Mammary epithelial cell (primary cell): ENCODE measurements at places on chromosomes 12 and 14.
A peak's percentile ranks its signal among the peaks of the same experiment; 100 is the strongest.

DNA sequence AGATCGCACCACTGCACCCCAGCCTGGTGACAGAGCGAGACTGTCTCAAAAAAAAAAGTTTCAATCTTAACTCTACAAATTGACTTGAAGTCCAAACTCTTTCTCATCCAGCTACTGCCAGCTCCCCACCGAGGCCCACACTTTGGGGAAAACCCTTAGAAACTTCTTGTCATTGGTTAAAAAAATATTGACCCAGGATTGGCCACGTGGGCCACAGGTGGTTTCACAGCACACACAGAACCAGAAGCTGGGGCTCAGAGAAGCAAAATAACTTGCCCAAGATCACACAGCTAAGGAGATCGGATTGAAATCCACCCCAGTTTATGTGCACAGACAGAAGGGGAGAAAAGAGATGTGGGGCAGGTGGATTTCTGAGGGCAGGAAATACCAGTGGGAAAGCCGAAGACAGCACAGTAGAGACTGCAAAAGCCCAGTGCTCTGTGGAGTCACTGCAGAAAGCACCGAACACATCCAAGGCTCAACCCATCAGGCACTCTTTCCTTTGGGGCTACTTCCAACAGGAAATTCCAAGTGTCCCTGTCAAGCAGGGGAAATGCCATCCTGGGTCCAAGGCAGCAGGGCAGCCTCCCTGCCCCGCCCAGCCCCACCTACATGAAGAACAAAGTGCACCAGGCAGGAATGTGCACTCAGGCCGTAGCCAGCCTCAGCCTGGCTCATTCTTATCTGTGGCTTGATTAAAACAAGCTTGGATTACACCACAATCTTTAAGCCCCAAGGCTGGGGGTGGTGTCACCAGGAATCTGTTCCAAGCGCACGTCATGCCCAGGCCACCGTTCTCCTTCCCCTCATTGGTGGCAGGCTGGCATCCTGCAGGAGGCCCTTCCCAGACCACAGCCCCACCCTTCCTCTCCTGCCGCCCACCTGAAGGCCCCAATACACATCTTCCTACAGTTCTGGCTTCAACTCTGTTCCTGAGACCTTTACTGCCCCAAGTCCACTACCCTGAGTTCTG, 72.5 kb downstream of the ITPK1 start:
- peak; percentile 96 for DNase-seq

DNA sequence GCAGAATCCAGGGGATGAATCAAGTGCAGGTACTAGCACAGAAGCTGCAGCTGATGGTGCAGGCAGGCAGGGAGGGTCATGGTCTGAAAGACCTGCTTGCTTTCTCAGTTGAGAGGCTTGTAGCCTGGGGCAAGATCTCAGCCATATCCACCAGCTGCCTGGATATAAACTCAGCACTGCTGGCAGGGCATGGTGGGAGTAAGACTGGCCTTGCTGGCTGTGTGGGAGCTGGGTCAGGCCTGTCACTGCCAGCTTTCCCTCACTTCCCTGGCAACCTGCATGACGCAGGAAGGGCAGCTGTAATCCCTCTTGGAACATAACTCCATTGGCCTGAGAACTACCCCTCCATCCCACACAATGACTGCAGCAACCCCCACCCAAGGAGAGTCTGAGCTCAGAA, 230.1 kb downstream of the ANO6 start:
- no peak for DNase-seq

DNA sequence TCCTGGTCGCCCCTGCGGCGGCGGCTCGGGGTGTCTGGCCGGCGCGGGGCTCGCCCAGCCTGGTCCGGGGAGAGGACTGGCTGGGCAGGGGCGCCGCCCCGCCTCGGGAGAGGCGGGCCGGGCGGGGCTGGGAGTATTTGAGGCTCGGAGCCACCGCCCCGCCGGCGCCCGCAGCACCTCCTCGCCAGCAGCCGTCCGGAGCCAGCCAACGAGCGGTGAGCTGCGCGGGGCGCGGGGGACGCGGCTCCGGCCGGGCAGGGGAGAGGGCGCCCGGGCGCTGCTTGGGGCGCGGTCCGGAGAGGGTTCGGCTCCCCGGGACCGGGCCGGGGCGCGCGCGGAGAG, at the start of gene LGALS3:
LGALS3 (plus strand) TSS at position 167 of the 342 bp plus-strand sequence. CDS start 8,122 bp downstream, outside the sequence.
- peak; percentile 70 for DNase-seq

- no peak for DNase-seq
Observed at GRCh38 chr12:105485321-105485910, 154.9 kb downstream of the C12orf75 start.

DNA sequence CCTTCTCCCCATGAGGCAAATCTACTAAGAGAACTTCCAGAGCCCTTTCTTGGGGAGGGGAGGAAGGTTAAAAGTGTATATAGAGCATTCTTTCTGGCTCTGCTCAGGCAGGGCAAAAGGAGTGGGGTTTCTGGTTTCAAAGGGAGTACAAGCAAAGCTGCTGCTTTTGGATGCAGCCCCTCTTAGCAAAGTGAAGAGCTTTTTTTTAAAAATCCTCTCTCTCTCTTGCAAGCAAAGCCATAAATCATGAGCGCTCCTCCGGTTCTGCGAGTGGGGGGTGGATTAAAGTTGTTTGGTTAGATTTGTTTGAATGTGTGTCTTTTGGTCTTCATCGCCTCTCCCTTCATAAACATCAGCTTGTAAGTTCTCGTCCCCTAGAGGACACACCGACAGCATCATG, 546.6 kb upstream of the TBX3 start:
- no peak for DNase-seq

- DNase-seq, result no peak
Observed at GRCh38 chr12:9730591-9730990, 2.3 kb downstream of the CLECL1 start.

DNA sequence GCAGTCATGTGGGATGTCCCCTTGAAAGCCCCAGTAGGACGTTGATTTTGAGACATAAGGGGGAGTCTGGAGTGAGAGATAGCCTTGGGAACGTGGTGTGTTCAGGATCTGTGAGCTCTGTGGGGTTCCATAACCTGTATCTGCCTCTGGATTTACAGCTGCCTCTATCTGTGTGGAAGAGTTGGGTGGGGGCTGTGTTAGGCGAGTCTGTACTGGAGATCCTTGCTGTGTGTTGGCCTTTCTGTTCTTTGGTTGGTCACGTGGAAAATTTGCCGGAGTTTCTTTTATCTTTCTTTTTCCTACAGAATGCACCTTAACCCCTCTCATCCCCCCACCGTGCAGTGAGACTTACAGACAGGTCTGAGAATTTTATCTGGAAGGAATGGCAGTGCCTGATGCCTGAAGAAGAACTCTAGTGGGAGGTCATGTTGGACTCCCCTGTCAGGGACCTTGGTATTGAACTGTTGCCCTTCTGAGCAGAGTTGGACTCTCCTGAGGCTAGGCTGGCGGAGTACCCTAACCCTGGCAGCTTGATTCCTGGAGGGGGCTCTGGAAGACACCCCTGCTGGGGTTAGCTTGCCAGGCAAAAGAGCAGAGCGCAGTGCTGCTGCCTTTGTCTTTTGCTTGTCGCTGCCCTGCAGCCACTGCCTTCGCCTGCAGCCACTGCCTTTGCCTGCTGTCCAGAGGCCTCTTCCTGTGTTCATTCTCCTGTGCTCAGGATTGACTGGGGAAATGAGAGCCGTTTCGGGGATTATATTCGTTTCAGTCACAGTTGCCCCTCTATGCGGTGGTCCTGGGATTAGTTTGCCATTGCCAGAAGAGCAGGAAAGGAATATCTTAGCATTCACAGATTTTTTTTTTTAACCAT, 34.1 kb downstream of the ZNF664 start:
- no peak for DNase-seq

- DNase-seq, result no peak
Observed at GRCh38 chr12:79012636-79013035, 148.1 kb downstream of the SYT1 start.

GRCh38 chr14:31371646-31372045, 48.7 kb downstream of the HEATR5A start:
- no peak for DNase-seq

- DNase-seq, result no peak
Observed at GRCh38 chr12:6324936-6325750, 14.7 kb downstream of the PLEKHG6 start.

DNA sequence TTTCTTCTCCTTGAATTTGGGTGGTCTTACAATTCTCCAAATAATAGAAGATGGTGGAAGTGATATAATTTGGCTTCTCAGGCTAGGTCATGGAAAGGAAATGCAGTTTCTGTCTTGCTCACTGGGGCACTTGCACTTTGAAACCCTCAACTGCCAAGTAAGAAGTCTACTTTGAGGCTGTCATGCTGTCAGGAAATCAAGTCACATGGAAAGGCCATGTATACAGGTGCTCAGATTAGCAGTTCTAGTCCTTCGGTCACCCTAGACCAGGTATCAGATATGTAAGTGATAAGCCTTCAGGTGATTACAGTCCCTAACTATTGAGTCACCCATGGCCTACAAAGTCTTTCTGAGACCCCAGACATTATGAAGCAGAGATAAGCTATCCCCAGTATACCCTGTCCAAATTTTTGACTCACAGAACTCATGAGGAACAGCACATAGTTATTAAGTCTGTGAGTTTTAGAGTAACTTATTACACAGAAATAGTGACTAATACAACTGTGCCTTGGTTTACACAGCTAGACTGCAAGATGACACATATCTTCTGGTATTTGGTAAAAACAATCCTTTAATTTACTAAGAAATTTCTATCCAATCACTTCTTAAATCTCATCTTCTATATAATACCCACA, 26.3 kb upstream of the BBS10 start:
- DNase-seq, result peak; percentile 19

DNA sequence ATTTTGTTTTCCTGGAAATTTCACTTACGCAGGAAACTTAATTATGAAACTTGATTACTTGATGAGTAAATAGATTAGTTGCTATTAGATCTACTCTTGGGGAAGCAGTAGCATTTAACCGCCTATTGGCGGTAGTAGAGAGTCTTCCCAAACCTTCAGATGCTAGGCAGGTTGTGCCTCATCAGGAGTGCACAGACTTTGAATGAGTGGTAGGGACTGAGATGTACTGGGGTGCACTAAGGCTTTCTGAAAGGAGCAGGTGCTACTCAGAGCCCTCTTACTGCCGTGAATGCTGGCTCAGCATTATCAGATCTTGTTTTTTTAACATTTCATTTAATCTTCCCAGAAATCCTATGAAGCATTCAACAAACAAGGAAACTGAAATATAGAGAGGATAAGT, 7.7 kb downstream of the GATC start:
- peak; percentile 18 for DNase-seq

DNA sequence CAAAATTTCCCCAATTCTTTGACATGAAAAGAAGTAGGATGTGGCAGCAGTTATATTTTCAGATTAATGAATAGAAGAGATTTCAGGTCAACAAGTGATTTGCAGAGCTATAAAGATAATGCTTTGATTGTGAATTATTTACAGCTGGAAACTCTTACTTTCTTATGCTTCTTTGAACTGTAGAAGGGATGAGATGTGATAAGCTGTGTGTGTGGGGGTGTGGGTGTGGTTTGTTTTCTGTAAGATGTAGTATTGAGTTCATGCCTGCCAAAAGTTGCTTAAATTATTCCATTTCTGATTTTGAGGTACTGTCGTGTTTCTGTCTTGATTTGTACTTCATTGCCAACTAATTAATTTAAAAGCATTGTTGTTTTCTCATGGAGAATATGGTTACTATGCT, 22.7 kb downstream of the AEBP2 start:
- no peak for DNase-seq

DNA sequence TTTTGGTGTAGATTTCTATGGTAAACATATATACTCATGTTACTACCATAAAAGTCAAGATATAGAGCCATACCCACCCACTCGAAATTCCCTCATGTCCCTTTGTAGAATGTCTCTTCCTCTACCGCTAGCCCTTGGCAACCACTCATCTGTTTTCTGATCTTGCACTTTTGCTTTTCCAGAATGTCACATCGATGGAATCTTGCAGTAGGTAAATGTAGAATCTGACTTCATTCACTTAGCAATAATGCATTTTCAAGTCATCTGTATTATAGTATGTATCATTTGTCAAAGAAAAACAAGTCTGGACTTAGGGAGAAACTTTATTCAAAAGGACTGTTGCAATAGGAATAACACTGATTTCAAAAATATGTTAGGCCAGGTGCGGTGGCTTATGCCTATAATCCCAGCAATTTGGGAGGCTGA, 19.3 kb upstream of the CLEC2D start:
- DNase-seq, result peak; percentile 58

- no peak for DNase-seq
Observed at GRCh38 chr12:67433385-67434175, 164.4 kb downstream of the CAND1 start.

- peak; percentile 71 for DNase-seq
Observed at GRCh38 chr12:48069241-48069640, 36.6 kb downstream of the SENP1 start.

GRCh38 chr12:121968876-121969275, 50.5 kb downstream of the CFAP251 start:
- no peak for DNase-seq

DNA sequence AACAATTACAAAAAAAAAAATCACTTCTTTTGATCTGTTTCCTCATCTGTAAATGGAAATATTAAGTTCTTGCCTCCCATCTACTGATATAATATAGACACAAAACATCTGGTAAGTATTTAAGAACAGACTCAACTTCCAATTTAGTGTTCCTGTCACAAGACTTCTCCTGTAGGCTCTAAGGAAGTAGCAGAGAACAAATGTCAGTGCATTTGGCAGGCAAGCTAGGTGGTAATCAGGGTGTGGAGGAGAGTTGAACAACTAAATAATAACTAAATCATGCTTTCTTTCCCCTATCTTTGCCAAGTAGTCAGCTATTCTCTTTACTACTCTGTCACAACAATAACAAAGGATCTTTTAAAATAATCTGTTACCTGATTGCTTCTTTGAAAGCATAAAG, 22.1 kb downstream of the BAZ1A start:
- DNase-seq, result no peak

DNA sequence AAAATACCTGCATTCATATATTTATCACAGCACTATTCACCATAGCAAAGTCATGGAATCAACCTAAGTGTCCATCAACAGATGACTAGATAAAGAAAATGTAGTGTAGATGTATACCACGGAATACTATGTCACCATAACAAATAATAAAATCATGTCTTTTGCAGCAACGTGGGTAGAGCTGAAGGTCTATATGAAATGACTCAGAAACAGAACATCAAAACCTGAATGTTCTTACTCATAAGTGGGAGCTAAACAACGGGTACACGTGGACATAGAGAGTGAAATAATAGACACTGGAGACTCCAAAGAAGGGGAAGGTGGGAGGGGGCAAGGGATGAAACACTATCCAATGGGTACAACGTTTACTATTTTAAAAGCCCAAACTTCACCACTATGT, 37.9 kb downstream of the SLC38A1 start:
- DNase-seq, result no peak

DNA sequence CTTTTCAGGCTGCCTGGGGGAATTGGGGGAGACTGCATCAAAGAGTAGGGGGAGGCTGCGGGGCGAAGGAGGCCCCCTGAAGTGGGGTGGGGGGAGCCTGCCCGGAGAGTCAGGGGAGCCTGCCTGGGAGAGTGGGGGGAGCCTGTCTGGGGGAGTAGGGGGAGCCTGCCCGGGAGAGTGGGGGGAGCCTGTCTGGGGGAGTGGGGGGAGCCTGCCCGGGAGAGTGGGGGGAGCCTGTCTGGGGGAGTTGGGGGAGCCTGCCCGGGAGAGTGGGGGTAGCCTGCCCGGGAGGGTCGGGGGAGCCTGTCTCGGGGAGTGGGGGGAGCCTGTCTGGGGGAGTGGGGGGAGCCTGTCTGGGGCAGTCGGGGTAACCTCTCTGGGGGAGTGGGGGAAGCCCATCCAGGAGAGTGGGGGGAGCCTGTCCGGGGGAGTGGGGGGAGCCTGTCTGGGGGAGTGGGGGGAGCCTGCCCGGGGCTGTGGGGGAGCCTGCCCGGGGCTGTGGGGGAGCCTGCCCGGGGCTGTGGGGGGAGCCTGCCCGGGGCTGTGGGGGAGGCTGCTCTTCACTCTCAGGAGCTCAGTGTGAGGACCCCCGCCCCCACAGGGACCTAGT, 6.5 kb upstream of the DEGS2 start:
- DNase-seq, result no peak

- DNase-seq, result no peak
Observed at GRCh38 chr12:7161811-7162210, 27.7 kb upstream of the PEX5 start.
